Hematopoietic multipotent progenitor cell treated with erythropoietin and hydrocortisone succinate and interleukin-3 and kit ligand, for 15 days (in vitro differentiated cells): ENCODE measurements at places on chromosomes 1 and 21.
A peak's percentile ranks its signal among the peaks of the same experiment; 100 is the strongest.

DNA sequence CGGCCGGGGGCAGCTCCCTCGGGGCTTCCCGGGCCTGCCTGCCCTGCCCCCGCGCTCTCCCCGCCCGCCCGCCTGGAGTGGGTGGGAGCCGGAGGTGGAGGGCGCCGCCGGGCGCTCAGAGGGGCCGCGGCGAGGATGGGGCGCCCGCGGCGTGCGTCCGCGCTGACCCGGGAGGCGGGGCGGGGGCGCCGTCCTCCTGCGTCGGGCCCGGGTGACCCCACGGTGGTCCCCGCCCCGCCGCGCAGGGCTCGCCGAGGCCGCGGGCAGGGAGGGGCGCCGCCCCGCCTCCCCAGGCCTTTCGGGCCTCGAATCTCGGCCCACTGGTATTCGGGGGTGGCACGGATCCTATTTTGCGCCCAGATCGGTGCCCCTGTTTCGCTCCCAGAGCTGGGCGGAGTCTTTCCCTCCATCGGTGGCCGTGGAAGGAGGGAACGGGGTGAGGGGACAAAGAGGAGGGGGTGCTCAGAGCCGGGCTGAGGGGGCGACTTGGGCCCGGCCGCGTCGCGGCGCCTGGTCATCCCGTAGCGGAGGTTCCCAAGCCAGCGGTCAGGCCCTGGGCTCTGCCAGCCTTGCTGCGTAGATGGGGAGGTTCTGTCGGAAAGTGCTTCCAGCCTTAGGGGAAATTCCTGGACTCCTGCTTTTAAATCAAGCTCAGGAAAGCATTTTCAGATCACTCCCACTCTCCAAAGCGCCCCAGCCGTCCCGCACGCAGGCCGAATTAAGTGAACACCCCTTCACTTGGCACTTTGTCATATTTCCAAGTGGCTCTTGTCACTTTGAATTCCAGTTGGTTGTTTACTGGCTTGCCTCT, 545 bp downstream of the PATJ start:
- no peak for DNase-seq

- DNase-seq: no peak
These were observed 2.5 kb downstream of the SLC25A34 start for GRCh38 chr1:15738416-15739113.

GRCh38 chr21:38277501-38278131, 20.8 kb downstream of the KCNJ15 start:
- DNase-seq: no peak

GRCh38 chr1:192399161-192399560, 82.4 kb downstream of the RGS21 start:
- no peak for DNase-seq

- no peak for DNase-seq
These were observed 68.2 kb upstream of the SSX2IP start for GRCh38 chr1:84758476-84758875.

DNA sequence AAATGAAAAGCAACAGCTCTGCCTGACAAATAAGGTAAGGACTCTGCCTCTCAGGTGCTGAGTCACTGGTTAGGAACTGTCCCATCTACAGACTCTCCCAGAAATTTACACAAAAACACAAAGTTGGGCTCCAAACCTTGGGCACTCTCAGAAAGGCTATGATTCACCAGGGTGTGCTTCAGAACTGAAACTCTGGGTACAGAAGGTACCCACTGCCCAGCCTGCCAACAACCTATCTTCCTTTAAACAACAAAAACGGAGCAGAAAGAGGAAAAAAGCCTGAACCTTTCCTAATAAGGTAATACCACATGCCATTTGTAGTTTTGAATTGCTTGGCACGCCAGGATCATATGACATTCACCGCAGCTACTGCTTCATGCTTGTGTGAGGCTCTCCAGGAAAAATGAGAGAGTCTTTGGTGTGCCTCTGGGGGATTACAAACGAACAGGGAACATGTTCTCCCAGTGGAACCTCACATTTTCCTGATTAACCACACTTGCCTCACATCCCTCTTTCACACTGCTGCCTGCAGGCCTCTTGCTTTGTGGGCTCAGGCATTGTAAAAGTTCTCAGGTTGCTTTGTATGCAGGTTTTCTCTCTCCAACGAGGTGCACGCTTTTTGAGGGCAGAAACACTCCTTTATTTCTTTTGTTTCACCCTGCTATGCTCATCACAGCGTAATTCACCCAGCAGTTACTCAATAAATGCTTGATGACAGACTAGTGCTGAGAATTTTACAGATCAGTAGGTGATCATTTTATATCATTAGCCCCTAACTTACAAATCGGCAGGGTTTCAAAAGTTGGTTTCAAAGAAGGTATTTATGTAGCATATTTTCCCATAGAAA, 65.1 kb downstream of the GADD45A start:
- DNase-seq: peak; percentile 56

DNA sequence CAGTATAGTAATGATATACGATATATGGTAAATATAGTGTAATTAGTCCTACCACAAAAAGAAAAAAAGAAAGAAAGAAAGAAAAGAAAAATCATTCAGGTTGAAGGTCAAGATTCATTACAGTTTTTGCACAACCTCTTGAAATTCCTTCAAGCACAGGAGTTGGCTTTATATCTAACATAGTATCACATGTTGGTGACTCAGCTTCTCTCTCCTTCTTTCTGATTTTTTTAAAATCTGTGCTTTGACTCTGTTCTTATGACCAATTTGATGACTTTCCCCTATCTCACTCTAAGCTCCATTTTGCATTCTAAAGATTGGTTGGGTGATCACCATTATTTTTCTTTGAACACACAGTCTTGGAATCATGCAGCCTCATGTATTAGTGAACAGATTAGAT, 148.2 kb upstream of the COL11A1 start:
- DNase-seq: no peak

DNA sequence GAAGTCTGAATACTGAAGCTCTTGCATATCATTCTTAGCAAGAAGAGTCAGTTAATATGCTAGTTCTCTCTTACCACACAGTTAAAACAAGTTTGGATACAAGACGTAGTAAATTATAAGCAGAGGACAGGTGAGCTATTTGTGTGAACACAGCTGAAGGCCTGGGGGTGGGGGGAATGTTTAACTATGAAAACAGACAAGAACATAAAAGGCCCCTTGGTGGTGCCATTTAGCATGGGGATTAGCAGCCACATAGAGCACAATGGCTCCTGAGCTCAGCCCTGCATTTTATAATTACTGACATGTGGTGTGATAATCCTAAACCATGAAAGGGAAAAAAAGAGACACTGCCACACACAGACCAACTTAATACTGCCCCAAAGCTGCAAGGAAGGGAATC, 94.8 kb downstream of the TGFBR3 start:
- no peak for DNase-seq

GRCh38 chr1:7042322-7043190, 257.3 kb downstream of the CAMTA1 start:
- peak; percentile 6 for DNase-seq

- no peak for DNase-seq
These were observed 138.1 kb upstream of the IRF2BP2 start for GRCh38 chr1:234748066-234748465.

DNA sequence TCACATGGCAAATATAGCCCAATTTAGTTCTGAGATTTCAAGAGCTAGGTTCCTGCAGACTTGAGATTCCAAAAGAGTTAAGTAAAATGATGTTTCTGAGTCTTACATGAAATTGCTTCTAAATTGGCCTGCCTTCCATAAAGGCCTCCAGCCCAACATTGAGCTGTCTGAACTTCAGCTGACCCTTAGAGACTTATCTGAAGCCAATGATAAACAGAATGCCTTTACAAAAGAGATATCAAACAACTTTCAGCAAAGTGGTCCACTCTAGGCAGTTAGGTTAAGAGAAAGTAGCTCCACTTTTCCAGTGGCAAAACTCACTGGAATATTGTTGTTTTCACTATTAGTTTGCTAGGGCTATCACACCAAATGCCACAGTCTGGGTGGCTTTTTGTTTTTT, 6.3 kb upstream of the RC3H1 start:
- no peak for DNase-seq

- DNase-seq: no peak
These were observed 132.7 kb upstream of the USP24 start for GRCh38 chr1:55347866-55348265.

DNA sequence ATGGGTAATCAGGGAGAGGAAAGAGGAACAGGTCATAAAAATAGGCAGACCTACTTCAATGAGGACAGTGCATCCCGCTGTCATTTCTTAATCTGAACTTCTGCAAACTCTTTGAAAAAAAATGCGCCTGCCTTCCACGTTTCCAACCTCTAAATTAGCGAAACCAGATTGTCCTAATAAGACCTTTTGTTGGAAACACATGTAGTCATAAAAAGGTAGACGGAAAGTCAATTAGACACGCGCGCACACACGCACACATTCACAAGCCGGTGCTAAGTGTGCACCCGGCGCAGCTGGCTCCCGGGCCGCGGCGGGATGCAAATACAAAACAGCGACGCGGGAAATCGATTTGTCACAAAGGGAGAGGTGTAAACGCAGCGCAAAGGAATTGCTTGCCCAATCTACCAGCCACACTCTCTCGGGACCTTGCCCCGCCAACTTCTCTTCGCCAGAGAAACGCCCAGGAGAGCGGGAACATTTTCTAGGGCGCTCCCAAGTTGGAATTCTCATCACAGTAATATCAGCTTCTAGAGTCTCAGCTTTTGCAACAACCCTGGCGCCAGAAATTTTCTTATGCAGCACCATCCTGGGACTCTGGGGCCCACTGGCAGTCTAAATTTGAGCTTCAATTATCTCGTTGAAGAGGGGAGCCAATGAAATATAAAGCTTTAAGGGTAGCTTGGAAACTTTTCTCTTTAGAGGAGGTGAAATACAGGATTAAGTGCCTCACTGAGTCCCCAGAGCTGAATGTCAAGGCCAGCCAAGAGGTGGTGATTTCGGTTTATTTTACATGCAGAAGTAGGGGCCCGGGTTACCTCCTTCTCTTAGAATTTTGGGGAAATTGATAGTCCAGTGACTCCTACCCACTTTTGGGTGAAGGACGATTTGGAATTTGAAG, 4.5 kb downstream of the PRRX1 start:
- DNase-seq: no peak

GRCh38 chr1:116008656-116009390, 32.5 kb downstream of the SLC22A15 start:
- no peak for DNase-seq

GRCh38 chr1:166365081-166365480, 198.3 kb upstream of the FAM78B start:
- no peak for DNase-seq

- DNase-seq: no peak
These were observed 694.6 kb downstream of the USP25 start for GRCh38 chr21:16424331-16424751.

DNA sequence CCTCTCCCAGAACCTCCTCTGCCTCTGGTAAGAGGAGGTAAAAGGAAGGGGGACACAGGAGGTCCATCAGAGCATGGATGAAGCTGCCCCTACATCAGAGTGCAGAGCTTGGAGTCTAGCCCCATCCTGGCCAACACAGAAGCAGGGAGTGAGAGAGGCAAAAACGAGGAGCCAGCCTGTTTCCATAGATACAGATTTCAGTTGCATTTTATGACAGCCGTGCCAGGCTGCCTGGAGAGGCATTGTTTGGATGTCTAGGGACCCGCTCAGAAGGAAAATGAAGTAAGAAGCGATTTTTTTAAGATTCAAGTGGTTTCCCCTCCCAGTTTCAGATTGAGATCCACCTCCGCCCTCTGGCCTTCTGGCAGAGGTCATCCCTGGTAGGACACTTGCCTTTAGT, 11.5 kb upstream of the GJA8 start:
- DNase-seq: no peak

GRCh38 chr1:184632415-184633175, 122.1 kb downstream of the EDEM3 start:
- no peak for DNase-seq

GRCh38 chr1:196295766-196296165, 312.5 kb downstream of the KCNT2 start:
- DNase-seq: no peak

GRCh38 chr1:91635763-91636162, 135.1 kb downstream of the CDC7 start:
- no peak for DNase-seq

GRCh38 chr1:53765657-53766056, 26.7 kb upstream of the GLIS1 start:
- no peak for DNase-seq

GRCh38 chr1:55816456-55817426, 601.6 kb upstream of the USP24 start:
- DNase-seq: no peak

GRCh38 chr1:66652556-66652955, 99.7 kb upstream of the DYNLT5 start:
- DNase-seq: no peak

DNA sequence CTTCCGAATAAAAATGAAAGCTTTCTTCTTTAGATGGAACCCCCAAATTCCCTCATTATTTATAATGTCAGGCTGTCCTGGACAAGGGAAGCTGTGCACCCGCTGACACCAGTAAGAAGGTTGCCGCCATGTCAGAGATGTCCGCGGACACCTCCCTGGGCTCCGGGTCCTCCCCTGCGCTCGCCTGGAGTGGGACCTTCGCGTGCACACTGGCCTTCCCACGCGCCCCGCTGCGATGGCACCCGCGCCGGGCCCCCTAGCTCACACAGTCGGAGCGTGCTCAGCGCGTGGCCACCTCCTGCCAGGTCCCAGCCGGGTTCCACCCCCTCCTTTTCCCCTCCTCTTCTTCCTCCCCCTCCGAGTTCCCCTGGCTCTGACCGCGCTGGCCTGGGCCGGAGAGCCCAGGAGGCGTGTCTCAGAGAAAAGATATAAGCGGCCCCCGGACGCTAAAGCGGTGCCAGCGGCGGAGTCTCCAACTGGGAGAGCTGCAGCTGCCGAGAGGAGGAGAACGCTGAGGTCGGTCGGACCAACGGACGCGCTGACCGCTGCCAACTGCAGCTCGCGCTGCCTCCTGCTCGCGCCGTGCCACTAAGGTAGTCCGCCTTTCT, at the start of gene G0S2:
G0S2 (plus strand) TSS at position 456 of the 608 bp plus-strand sequence. CDS start 273 bp downstream, outside the sequence.
- no peak for DNase-seq

DNA sequence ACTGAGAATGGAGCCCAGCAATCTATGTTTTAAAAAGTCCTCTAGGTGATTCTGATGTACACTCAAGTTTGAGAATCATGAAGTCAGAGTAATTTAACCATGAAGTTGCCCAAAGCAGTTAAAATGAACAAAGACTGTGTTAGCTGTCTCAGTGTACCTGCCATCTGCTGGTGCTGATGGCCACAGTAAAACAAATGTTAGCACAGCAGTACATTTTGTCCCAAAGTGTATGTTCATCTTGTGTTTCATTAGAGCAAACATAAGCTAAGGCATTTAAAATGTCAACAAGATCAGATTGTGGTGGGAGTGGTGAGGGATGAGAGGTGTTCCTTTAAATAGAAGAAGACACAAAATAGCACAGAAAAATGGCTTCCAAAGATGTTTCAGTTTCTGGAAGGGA, 31.1 kb downstream of the FYB2 start:
- DNase-seq: no peak

- no peak for DNase-seq
These were observed 151.6 kb downstream of the SDCCAG8 start for GRCh38 chr1:243407284-243408018.
